T-cell (primary cell): ENCODE measurements at places on chromosomes 1 and 21. TPM values are rescaled to one million over a fixed set of nuclear protein-coding genes. Genes with fewer than 3 reads are reported as not detected.

The CHI3L2 gene
- total RNA-seq, result 11.2 TPM

The B3GALT5 gene
- not detected for total RNA-seq

- DNase-seq, result no peak
Observed at GRCh38 chr1:108780937-108781574, 34.6 kb downstream of the STXBP3 start.

DNA sequence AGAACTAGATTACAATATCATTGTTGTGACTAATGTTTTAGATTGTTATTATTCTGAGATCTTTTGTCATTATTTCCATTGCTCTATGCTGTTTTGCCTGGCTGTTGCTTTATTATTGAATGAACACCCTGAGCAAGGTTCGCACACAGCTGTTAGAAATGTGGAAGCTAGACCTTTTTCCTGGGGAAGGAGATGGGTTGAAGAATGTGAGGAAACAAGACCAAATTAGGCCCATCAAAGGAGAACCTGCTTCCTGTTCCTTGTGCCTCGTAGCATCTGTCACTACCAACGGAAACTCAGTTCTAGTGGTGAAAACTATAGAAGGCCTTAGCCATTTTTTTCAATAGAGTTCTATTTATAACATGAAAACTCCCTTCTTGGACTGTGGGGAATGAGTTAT lies 68.7 kb downstream of the RGL1 start:
- no peak for DNase-seq

GRCh38 chr1:150479927-150480352 lies 7.3 kb upstream of the TARS2 start:
- no peak for DNase-seq
